ENCODE measurements at places on chromosomes 6 and 20.

GRCh38 chr6:38117281-38117680 is 297.8 kb downstream of the ZFAND3 start:
- no peak for DNase-seq

GRCh38 chr20:1241456-1241855 is 15.6 kb downstream of the RAD21L1 start:
- DNase-seq = no peak

DNA sequence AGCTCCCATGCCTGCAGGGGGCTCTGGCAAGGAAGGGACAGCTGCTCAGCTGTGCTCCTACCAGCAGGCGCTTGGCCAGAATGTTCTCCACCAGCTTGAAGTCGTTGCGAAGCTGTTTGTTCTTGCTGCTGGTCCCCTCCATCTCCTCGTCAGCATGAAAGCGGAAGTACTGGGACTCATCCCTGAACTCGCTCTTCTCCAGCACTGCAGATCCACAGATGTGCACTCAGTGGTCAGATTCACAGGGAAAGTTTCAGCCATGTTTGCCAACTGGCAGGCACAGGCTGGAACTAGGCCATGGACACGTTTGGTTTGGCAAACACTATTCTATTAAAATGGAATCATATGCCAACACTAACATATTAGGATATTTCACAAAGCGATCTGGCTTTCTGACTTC is 167.9 kb downstream of the PREX1 start:
- DNase-seq = no peak

DNA sequence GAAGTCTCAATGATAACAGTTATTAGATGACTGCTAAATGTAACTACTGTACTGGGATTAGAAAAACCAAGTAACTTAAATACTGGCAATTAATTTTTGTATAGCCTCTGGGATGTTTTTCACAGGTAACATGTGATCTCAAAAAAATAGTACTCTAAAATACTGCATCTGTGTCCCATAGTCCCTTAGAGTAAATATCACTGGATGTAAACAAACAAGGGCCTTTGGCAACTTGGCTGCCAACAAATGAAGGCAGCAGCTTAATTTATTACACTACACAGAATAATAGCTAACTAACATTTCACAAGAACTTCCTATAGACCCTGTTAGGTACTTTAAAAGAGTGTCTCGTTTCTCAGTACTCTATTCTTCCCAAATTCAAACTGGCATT is 14.0 kb downstream of the ARHGAP18 start:
- DNase-seq = no peak

DNA sequence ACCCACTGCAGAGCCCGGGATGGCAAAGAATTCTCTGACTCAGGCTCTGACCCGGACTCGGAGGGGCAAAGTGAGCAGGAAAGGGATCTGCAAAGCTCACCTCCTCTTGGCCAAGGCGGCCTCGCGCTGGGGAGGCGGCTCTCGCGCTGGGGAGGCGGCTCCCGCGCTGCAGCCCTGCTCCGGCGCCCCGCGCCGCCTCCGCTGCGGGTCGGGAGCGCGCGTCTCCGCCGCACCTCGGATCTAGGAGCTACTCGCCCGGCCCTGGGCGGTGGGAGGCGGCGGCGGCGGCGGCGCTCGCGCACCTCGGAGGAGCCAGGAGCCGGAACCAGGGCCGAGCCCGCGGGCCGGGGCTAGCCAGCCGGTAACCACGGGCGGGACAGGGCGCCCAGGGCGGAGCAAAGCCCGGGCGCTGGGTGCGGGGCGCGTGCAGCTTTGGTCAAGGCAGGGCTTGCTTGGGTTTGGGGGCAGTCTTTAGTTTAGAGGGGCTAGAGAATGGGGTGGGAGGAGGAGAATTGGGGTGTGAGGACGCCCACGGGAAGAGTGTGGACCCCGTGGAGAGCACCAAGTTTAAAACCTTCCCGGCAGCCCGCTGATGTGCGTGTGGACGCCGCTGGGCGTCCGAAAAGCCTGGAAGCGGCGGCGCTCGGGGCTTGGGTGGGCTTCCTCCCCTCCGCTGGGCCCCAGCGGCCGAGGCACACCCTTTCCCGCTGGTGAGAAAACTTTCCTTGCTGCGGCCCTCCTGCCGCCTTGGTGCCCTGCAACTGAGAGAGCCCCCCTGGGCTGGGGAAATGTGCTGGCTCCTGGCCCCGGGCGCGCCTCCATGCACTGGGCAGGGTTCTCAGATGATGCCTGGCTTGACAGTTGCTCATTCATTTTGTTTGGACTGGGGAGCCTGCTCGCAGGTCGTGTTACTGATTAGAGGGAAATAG is at the start of gene MRAP2:
Gene MRAP2, plus strand, starts transcription at position 250 of the 929 bp plus-strand sequence. CDS start 21,547 bp downstream, outside the sequence.
- no peak for DNase-seq

- DNase-seq = no peak
Measured at GRCh38 chr6:33557376-33557775, 22.7 kb downstream of the BAK1 start.

DNA sequence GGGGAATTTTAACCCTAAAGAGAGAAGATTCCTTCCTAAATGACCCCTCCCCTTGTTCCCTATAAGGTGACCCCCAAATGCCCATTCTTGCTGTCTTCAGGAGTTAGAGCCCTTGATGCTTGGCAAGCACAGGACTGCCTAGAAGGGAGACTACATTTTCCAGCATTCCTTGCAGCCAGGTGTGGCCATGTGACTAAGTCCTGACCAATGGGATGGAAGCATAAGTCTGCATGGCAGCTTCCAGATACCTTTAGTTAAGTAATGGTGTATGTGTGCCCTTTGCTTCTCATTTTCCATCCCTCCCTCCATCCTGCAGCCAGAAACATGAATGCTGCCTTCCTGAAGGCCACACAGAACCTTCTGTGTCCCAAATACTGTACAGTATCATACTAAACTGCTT is 5.5 kb downstream of the BFSP1 start:
- DNase-seq = no peak

GRCh38 chr6:148464319-148465010 is 121.8 kb downstream of the SASH1 start:
- DNase-seq = peak; percentile 74

GRCh38 chr6:146768722-146769121 is 169.9 kb downstream of the ADGB start:
- DNase-seq = no peak

DNA sequence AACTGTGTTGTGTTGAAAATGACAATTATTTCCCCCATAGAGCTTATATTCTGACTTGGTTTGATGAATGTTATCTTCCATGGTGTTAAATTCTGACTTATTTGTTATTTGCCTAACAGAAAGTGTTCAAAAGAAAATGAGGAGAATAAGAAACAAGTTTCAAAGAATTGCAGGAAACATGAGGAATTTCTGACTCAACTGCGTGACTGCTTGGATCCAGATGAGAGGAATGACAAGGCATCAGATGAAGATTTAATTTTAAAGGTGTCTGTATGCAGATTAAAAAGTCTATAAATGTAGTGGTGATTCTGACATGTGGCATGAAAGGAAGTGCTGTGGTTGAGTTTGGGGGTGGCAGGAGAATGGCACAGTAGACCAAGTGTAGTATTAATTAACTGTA is 50.6 kb downstream of the CCDC170 start:
- DNase-seq = no peak

DNA sequence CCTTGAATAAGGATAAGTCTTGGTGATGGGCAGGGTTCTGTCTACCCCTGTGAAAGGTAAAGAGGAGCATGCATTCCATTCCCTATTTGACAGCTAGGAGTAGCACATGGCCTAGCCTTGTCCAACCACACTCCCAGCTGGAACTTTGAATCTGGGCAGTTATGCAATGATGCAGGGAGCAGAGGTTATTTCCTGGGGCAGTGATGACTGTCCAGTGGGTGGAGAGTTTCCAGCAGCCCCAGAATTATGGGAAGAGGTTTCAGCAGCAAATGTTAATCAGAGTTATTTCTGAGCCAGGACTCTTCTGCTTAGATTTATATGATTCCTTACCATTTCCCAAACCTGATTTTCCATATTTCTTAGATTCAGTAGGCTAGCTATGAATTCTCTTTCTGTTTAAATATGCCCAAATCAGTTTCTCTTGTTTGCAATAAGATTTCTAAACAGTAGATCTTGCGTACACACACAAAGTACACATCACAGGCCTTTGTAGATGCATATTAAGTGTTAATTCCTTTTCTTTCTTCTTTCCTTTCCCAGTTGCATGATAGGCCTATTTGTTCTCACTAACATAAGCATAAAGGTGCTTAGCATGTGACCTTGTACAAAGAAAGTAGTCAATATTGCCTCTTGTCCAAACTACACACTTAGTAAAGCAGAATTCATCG is 17.3 kb upstream of the TXLNB start:
- DNase-seq = peak; percentile 67

- DNase-seq = no peak
Measured at GRCh38 chr20:52948491-52948890, 23.7 kb upstream of the TSHZ2 start.

GRCh38 chr6:139685009-139685408 is 310.6 kb upstream of the CITED2 start:
- DNase-seq = no peak

DNA sequence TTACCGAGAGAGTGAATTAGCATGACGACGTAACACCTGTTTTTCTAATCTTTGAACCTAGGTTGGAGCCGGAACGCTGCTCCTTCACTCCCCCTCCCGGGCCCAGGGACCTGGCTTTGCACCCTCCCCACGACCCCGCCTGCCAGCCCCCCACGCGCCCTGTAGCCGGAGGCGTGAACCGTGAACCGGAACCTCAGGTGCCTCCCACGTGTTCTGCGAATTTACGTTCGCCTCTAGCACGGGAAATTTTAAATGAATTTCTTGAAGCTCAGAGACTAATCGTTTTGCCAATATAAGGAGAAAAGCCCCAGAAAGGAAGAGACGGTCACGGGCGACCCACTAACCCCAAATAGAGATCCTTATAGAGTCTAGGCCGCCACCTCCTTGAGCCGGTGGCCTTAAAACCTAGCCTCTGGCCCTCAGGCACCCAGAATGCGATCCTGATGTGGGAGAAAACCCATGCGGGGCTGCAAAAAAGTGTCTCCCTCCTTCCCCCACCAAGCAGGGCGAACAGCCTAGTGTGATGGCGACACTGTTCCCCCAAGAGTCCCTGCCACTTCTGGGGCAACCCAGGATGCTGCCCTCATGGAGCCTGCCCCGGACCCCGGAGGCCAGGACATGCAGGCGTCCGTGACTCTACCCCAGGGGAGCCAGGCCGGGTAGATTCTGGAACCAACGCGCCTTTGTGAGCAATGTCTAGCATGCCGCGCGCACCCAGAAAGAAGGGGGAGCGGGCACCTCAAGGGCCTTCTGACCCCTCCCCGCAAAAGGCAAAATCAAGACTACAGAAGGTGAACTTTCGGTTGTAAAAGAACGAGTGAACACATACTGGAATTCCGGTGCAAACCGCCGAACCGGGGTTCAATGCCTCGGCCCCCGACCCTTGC is 2.7 kb upstream of the SIM1 start:
- DNase-seq = no peak

DNA sequence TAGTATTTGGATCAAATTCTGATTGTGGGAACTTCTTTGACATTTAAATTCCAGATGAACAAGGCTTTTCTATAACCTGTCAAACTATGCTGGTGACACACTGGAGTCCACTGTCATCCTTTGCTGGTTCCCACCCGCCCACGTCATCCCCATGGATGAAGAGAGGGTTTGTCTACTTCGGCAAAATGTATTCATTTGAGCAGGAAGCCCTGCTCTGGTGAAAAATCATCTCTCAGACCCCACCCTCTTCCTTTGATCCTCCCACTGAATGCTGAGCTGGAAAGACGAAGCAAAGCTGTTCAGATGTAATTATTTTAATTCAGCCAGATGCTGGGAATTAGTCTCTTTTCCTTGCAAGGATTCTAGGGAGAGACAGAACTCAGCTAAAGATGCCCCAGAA is 50.5 kb downstream of the CPNE5 start:
- DNase-seq = peak; percentile 23

- DNase-seq = peak; percentile 78
Measured at GRCh38 chr6:134097114-134097707, 44.8 kb upstream of the SLC2A12 start.

GRCh38 chr6:6614096-6614982 is 25.8 kb downstream of the LY86 start:
- no peak for DNase-seq

DNA sequence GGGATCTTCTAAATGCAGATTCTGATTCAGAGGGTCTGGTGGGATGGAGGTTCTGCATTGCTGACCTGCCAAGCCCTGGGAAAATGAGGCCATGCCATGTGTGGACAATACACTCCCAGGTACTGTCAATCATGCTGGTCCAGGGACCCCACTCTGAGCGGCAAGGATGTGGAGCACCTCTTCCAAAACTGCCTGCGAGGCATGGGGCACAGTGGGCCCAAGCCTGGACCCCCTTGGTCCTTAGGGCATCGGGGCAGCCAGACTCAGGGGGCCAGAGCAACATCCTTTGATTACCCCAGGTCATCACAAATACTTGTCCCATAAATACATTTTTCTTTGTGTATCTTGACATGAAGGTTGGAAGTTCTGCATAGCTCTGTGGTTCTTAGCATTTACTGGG is 76.8 kb upstream of the NXT1 start:
- no peak for DNase-seq

GRCh38 chr6:44234101-44235025 is 11.0 kb downstream of the SLC29A1 start:
- peak; percentile 54 for DNase-seq

DNA sequence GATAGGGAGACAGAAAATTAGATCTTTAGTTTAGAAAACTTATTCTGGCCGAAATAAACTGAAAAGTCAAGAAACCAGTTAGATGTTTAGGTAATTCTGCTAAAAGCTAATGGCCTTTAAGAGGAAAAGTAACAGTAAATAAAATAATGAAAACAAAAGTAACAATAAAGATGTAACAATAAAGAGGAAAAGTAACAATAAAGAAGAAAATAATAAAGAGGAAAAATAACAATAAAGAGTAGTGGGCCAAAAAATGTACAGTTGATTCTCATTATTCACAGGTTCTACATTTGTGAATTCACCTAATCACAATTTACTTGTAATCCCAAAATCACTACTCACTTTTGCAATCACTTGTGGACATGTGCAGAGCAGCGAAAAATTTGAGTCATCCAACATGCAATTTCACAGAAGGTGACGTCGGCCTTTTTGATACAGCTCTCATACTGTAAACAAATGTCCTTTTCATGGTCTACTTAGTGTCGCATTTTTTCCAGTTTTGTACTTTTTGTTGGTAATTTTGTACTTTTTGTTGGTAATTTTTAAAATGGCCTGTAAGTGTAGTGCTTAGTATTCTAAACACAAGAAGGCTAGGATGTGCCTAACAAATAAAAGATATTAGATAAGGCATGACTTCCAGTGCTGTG is 24.0 kb downstream of the HBS1L start:
- DNase-seq = no peak

DNA sequence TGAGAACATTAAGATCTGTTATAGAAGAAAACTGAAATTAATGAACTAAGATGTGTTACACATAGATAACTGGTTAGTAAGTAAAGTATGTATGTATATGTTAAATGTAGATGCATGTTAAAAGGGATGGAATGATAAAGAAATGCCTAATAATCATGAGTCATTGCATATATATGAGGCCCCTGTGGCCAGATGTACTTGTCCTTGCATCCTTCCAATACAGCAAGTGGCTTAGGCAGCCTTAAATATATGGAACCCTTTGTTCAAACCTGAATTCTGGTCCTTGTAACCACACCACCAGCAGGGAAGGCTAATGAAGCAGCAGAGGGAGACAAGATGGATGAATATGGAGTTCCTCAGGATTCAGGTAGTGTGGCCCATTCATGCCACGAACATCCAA is 9.8 kb upstream of the AKAP7 start:
- no peak for DNase-seq

All from suppressor macrophage (primary cell).